Mammary microvascular endothelial cell (primary cell): ENCODE measurements at places on chromosomes 6 and 20. TPM values are rescaled to one million over a fixed set of nuclear protein-coding genes. Genes with fewer than 3 reads are reported as not detected.

The TGM3 gene
- total RNA-seq: not detected in 2 replicates

The OPRL1 gene
- 0.54 and 0.67 TPM in 2 replicates for total RNA-seq

The BPHL gene
- 12.4 and 13.1 TPM in 2 replicates for total RNA-seq

The CST7 gene
- not detected in 2 replicates for total RNA-seq

The IP6K3 gene
- total RNA-seq: not detected in 2 replicates

The EYA4 gene
- 0.33 TPM in 1 of 2 replicates, not detected in the other for total RNA-seq

The SPATS1 gene
- total RNA-seq: not detected in 2 replicates

The NFKBIE gene
- 35.3 and 41.0 TPM in 2 replicates for total RNA-seq

The HSPA1L gene
- 0.33 and 0.39 TPM in 2 replicates for total RNA-seq

The POM121L2 gene
- not detected in 2 replicates for total RNA-seq

The PDYN gene
- total RNA-seq: not detected in 2 replicates

The RNF182 gene
- 4.2 and 5.3 TPM in 2 replicates for total RNA-seq

The SLC22A16 gene
- 1.6 TPM in 1 of 2 replicates, not detected in the other for total RNA-seq

The ADGRB3 gene
- total RNA-seq: not detected in 2 replicates

The MICB gene
- 19.6 and 21.7 TPM in 2 replicates for total RNA-seq

The SPEF1 gene
- not detected in 2 replicates for total RNA-seq

The CD93 gene
- 375 and 394 TPM in 2 replicates for total RNA-seq

The FAM83D gene
- 51.6 and 57.4 TPM in 2 replicates for total RNA-seq

The DNMT3B gene
- total RNA-seq: 4.7 and 4.9 TPM in 2 replicates

The SRC gene
- total RNA-seq: 3.2 and 4.4 TPM in 2 replicates

The CSTF1 gene
- 28.2 and 29.4 TPM in 2 replicates for total RNA-seq

The ARG1 gene
- not detected in 2 replicates for total RNA-seq

The IL17F gene
- not detected in 2 replicates for total RNA-seq

The IYD gene
- total RNA-seq: not detected in 2 replicates

The SLC22A7 gene
- not detected in 2 replicates for total RNA-seq

The SHLD1 gene
- total RNA-seq: 3.1 and 4.0 TPM in 2 replicates

The RNF144B gene
- 74.5 and 77.0 TPM in 2 replicates for total RNA-seq
